Stimulated activated naive B cell treated with anti-CD40 and anti-IgM and Interleukin-4, amounts not matched to agents 10 μg/mL and 1 μg/mL and 100 μg/mL, for 72 hours (primary cell): ENCODE measurements at places on chromosomes 1 and 21.

DNA sequence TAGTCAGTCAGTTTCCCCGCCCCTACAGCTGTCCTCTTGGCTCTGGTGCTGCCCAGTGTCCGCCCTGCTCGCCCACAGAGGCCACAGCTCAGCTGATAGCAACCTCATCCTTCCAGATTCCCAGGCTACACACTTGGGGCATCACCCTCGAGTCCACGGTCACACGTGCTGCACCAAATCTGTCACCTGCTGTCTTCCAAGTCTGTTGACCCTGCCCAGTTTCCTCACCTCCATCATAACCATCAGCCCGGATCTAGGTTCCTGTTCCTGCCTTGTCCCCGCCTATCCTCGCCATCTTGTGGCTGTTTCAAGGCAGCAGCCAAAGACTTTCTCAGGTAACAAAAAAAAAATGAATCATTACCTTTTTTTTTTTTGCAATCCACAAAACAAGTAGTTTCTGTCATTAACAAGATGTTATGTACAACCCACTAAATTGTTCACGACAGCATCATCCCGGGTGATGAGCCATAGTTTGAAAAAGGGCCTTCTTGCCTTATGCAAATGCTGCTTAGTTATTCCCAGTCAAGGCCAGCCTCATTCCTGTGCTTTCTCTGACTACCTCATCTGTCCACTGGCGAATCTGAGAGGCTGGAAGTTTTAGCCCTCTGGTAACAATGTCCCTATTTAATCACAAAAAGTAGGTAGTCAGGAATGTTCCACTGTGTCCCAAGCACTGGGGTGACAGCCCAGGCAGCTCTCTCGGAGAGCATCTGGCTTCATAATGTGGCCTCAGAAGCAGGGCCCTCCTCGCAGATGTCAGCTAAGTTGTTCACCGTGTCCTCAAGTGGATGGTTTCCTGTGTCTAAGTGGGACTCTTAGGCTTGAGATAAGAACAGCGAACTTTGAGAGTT lies 4.9 kb upstream of the MIIP start:
- DNase-seq: no peak

DNA sequence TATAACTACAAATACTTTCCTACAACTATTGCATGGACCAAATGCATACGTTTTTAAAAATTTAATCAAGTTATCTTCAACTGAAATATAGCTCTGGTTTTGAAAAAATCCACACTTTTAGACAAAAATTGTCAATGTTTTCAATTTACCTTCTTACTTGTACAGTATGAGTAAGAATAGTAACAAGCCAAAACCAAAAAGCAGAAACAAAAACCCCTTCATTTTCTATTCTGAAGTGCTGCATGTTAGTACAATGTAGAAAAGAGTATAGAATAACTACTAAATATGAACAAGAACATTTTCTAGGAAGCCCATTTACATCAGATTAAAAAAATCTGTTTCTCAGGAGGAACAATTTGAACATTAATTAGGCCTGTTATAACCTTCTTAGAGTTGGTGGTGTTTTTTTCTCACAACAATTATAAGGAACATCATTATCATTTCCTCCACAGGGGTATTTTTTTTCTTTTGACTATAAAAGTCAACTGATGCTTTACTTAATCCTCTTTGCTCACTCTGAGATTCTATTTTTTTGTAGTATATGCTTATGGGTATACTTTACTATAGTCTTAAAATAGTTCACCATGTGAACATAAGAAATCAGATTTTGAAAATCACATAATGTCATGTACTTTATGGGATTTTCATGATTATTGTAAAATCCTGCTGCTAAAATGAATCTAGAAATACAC lies 475.4 kb downstream of the PTBP2 start:
- DNase-seq: no peak

DNA sequence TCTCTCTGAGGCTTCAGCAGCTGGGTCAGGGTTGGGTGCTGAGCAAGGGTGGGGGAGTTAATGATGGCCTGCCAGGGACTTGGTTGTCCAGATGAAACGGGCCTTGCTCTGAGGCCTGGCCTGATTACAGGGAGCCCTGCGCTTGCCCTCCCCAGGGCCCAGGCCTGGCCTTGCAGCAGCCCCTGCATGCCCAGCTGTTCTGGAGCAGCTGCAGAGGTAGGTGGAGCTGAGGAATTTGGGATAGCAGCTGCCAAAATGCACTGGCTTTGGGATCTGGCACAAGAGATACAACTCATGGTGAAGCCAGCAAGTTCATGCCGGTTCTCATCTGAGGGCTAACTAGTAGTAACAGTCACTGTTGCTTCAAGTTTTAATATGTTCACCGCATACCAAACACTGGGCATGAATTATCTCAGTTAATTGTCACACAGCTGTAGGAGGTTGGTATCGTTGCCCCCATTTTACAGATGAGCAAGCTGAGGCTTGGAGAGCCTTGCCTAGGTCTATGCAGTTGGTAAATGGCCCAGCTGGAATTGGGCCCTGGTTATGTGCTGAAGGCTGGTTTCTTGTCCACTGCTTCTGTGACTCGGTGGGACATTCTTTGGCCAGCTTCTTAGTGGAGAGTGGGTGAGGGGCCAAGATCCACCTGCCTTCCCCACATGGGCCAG lies 7.3 kb upstream of the SERINC2 start:
- DNase-seq: no peak

- no peak for DNase-seq
Observed at GRCh38 chr1:245779797-245780755, 625.3 kb downstream of the KIF26B start.

GRCh38 chr1:172482044-172482443 lies 38.2 kb upstream of the PIGC start:
- no peak for DNase-seq

DNA sequence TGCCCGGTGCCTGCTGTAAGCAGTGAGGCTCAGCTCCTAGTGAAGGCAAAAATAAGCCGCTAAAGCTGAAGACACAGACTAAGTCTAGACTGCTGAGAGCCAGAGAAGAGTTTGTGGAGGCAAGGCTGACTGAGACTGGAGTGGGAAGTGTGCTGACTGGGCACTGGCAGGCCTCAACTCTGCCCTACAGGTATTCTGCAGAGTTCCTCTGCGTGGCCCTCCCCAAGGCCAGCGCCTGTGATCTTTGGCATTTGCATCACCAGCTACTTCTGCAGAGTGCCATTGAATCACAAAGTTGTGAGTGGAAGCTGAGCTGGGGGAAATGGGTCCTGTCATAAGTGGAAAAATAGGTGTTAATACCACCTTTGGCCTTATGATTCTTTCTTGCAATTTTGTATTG lies 905.7 kb downstream of the PLA2G4A start:
- DNase-seq: no peak

DNA sequence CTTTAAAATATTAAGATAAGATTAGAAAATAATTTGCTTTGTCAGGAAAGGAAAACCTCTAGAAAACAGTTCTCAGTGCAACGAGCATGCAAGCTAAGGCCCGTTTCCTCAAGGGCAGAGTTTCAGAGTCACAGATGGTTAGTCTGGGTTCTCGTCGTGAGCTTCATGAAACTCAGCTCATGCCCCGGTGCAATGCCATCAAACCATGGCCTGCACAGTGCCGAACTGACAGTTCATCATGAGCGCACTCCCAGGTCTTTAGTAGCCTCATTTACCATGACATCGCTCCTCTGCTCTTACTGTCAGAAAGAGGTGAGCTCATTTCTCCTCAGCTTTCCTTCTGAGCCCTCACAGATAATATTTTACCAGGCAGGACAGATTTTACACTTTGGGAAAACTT lies 319.2 kb downstream of the NTNG1 start:
- no peak for DNase-seq

DNA sequence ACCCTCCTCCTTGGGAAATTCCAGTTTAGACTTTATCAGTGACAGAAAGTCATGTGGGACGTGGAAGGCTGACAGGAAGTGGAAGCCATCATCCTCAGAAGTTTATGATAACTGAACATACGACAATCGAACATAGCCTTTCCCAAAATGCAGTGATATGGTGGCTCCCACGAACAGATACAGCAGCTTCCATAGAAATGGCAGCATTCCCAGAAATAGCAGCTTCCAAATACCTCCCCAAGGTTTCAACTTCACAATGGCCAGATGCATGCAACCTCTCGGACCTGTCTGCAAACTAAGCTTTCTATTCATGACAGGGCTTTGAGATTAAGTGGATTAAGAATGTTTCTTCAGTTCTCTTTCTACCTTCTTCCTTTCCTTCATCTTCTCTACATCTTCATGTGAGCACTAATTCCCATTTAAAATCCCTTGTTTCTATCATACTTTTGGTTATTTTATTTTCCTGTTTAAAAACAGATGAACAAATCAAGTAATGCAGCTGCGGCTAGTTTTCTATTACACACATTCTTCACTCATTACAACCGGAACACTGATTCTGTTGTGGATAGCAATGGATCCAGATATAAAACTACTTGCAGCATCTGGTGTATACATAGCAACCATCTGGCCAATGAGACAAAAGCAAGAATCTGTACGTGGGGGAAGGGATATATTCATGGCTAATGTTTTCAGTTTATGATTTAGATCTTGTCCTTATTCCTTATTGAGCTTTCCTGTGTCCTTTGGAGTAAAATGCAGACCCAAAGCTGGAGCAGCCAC lies 304.8 kb downstream of the BRINP3 start:
- no peak for DNase-seq

GRCh38 chr1:115828101-115829022 lies 12.6 kb downstream of the NHLH2 start:
- DNase-seq: no peak

- no peak for DNase-seq
Observed at GRCh38 chr1:42439940-42440339, 15.9 kb downstream of the ZMYND12 start.

DNA sequence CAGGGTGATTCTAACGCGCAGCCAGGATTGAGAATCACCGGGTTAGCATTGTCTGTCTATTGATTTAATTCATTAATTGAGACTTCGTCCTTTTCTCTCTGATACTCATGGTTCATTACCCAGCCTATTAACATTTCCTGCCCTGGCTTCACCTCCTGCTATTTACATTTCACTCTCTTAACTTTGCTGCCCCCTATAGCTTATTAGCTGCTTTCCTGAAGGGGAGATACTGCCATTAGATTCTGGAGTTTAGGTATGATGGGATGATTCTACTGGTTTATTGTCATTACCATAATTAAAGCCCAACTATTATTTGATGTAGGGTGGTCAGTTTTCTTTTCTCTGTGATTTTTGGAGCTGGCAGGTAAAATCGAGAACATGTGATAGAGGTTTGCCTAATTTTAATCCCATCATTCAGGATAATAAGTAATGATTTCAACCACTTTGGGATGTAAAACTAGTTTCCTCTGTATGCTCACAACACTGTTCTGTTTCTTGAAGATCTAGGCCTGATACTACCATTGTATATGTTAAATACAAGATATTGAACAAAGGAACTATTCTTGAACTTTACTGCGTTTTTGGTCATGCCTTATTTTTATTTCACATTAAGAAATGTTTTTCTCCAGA lies 6.4 kb downstream of the PPP2R5A start:
- no peak for DNase-seq

DNA sequence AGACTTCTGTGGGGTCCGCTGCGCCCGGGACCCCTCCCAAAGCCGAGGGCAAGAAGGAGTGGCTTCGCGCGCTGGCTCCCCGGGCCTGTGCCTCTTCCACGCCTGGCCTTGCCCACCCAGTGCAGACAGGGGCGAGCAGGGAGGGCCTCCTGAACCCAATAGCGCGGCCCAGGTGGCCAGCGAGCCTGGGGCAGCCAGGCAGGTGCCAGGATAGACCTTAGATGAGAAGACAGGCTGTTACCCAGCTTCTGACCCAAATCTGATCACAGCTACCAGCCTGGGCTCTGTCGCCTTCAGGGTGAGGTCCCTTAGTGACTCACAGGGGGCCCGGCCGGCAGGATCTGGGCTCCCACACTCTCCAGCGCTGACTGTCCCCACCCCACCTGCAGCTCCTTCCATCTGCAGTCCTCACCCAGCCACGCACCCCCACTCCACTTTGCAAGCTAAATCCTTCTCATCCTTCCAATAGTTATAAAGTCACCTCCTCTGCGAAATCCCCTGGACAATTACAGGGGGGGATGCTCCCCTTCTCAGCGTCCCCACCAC lies 9.6 kb downstream of the CLEC20A start:
- DNase-seq: no peak

DNA sequence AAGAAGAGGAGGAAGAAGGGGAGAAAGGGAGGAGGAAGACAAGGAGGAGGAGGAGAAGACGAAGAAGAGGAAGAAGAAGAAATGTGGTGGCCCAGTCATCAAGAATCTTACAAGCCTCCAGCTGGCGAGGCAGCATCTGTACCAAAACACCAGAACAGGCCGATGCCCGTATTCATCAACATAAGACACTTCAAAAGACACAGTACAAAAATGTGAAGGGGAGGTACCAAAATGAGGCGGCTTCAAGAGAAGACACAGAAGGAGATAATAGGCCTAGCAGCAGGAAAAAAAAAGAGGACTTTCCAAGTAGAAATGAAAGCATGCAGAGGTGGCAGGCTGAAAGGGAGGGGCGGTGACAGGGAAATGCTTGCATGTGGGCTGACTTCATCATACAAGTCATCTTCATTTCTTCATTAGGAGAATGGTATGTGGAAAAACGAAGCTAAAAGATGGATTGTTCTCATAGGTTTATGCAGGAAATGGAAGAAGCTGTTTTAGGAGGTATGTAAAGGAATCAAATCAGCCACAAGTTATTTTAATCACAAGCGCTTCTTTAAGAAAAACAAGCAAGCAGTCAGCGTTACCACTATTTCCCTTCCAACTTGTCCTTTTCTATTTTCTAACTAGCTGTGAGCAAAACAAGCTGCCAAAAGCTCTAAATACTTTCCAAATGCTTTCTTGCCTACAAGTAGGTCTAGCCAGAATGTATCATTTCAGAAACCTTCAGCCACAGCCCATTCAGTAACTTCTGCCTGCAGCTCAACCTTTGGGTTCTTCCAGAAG lies 192.3 kb downstream of the SLC45A1 start:
- no peak for DNase-seq

DNA sequence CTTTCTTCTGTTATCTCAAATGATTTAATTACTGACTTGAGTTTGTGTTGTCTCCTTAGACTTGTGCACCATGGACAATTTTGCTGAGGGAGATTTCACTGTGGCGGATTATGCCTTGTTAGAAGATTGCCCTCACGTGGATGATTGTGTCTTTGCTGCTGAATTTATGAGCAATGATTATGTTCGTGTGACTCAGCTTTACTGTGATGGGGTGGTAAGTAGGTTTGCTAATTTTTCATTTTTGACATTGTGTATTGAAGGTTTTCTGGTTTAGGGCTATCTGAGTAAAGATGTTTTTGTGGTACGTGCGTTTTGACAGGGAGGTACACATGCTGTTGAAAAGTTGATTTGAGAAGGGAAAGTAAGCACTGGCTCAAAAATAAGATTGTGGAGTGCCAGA lies 14.1 kb downstream of the TTC3 start:
- no peak for DNase-seq

DNA sequence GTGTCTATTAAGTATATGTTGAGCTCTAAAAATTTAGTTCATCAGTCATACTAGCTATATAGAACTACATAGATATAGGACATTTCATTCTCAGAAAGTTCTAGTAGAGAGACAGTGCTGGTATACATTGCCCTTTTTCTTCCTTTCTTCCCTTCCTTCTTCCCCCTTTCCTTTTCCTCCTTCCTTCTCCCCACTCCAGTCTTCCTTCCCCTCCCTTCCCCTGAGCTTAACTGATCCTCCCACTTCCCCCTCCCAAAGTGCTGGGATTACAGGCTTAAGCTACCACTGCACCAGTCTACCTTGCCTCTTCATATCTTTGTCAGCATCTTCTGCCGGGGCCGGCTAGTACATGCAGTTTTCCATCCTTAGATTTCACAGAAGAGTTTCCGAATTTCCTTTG lies 12.1 kb downstream of the THRAP3 start:
- no peak for DNase-seq

GRCh38 chr21:23725576-23725975 lies 1881.7 kb downstream of the MRPL39 start:
- DNase-seq: no peak

- no peak for DNase-seq
Observed at GRCh38 chr1:181623850-181624249, 140.5 kb downstream of the CACNA1E start.

GRCh38 chr1:226702957-226703831 lies 35.9 kb downstream of the ITPKB start:
- peak; percentile 83 for DNase-seq
